Activated T-cell treated with anti-CD3 and anti-CD28 coated beads, Interleukin-2, amount 50 U/mL, for 72 hours (primary cell): ENCODE measurements at places on chromosomes 3 and 15. TPM values are rescaled to one million over a fixed set of nuclear protein-coding genes. Genes with fewer than 3 reads are reported as not detected.

The MRAS gene
- 0.19 TPM for total RNA-seq

The MON1A gene
- 12.0 TPM for total RNA-seq

The GP5 gene
- total RNA-seq, result 1.9 TPM

The RASGRF1 gene
- total RNA-seq, result not detected

The PSTPIP1 gene
- total RNA-seq, result 152 TPM

The NMNAT3 gene
- total RNA-seq, result 9.5 TPM

The GPR160 gene
- 14.4 TPM for total RNA-seq

The SLMAP gene
- 42.9 TPM for total RNA-seq

The PLSCR2 gene
- total RNA-seq, result 0.34 TPM

The P2RY1 gene
- total RNA-seq, result 1.7 TPM

The HOMER2 gene
- total RNA-seq, result 10.9 TPM

DNA sequence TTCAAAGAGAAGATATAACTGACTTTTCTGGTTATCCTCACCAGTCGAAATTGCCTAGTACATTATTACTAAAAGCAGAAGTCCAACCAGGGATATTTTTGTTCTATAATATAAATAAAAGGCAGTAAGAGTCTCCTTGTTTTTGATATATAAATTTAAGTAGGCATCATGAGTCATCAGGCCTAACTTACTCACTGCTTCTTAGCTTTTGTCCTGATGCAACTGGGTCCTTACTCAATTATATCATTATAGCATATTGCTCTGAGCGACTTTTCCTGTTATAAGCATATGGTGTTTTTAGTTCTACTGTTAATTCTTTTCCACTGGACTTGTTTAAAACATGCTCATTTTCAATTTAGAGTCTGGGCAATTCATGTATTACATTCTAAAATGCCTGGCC is 910.1 kb downstream of the MCTP2 start:
- DNase-seq, result no peak

GRCh38 chr15:52481915-52482314 is 46.8 kb downstream of the MYO5A start:
- DNase-seq, result peak; percentile 49

GRCh38 chr3:20751296-20751695 is 565.3 kb upstream of the SGO1 start:
- DNase-seq, result no peak

GRCh38 chr3:25191673-25192072 is 236.4 kb upstream of the RARB start:
- no peak for DNase-seq

GRCh38 chr15:51879555-51879954 is 50.1 kb downstream of the TMOD3 start:
- no peak for DNase-seq

DNA sequence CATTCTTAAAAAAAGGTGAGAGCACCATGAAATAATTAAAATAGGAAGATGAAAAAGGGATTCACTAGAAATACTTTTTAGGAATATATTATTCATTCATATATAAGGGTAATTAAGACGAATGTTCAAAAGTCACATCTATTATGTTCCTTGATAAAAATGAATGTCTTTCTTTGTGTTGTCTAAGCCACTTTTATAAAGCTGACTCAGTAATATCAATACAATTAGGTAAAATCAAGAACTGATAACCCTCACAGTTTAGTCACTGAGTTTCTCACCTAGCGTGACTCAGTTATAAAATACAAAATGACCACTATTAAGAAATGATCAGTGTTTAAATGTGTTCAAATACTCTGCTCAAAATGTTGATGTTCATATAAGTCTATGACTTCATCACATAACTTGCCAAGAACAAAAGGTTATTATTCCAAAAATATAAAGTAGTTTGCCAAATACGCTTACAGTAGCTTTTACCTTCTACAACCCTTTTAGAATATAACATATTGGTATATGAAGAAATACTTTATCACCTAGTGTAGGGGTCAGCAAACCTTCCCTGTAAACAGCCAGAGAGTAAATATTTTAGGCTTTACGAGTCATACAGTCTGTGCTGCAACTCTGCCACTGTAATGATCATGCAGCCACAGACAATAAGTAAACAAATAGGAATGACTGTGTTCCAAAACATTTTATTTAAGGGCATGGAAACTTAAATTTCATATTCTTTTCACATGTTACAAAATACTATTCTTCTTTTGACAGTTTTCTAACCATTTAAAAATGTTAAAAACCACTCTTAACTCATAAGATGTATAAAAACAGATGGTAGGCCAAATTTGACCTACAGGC is 369.8 kb downstream of the TBC1D5 start:
- DNase-seq, result no peak

GRCh38 chr3:54527953-54528352 is 399.9 kb downstream of the LRTM1 start:
- DNase-seq, result no peak

- no peak for DNase-seq
Measured at GRCh38 chr3:111857474-111857873, 1.6 kb upstream of the PHLDB2 start.

DNA sequence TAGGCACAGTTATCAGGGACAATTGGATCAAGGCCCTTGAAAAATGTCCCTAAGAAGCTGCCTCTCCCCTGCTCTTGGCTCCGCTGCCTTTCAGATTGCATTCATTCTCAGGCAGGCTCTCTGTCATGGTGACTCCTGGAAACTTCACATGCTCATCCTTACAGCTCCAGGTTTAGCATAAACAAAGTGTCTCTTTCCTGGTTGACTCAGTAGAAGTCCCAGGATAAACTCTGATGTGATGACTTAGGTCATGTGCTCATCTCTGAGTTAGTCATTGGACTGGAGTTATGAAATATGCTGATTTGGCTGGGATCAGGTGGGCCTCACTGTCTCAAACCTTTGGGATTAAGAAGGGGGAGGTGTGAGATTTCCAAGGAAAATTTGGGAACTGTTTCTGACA is 243.8 kb downstream of the ZNF621 start:
- no peak for DNase-seq

DNA sequence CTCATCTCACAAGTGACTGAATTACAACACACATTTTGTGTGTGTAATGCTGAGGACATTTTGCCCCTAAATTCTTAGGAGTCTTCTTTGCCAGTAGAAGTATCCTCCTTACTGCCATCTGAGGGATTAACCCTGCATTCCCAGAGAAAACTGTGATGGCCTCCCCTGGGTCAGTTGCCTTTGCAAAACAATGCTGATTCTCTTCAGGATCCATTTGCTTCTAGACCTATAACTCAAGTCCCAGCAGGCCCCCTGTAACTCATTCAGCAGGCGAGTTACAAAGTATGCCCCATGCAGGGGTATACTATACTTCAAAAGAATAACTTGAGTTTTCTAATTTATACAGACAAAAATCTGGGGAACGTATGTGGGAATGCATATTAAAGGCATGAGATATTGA is 6.6 kb upstream of the MCF2L2 start:
- DNase-seq, result no peak

DNA sequence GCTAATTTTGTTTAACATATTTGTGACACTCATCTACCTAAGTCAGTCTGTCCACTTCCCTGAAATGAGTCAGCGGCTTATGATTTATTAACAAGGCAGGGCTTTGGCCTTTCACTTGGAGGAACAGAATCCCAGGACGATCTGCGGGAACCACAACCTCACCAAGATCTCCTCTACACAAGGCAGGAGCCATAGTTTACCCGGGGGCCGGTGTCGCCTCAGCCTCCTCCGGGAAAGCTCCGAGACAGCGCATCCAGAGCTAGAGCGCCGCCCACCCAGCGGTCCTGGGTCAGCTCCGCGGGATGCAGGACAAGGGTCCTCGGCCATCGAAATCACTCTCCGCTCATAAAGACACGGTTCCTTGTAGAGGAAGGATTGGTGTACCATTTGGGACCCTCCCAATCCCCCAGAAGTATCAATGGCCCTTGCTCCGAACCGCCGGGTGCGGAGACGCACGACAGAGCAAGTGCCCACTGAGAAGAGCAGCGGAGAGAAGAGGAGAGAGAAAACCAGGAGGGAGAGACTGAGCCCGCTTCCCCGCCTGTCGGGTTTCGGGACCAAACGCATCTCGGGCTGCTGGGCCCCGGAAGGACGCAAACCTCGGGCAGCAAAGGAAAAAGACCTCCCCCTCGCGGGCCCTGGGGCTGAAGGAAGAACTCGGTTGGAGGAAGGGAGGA is 13.1 kb upstream of the ALCAM start:
- no peak for DNase-seq

GRCh38 chr15:70762469-70763119 is 764 bp downstream of the UACA start:
- DNase-seq, result peak; percentile 25
